Mesendoderm (in vitro differentiated cells): ENCODE measurements at places on chromosomes 4 and X.

DNA sequence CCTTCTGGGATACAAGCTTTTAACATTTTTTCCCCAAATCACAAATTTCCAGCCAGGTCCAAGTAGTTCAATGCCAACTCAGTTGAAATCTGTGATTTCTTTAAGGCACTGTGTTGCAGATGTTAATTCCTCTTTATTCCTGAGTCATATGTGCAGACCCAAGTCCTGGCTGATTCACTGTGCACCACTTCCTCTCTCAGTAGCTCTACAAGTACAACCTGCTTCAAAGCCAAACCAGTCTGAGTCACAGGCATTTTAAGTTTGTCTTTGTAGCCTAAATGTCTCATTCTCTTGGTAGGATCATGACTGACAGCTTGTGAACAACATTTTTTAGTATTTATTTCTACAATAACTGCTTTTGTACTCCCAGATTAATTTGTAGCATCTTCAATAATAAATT lies 165.6 kb upstream of the S100G start:
- DNase-seq, result no peak

DNA sequence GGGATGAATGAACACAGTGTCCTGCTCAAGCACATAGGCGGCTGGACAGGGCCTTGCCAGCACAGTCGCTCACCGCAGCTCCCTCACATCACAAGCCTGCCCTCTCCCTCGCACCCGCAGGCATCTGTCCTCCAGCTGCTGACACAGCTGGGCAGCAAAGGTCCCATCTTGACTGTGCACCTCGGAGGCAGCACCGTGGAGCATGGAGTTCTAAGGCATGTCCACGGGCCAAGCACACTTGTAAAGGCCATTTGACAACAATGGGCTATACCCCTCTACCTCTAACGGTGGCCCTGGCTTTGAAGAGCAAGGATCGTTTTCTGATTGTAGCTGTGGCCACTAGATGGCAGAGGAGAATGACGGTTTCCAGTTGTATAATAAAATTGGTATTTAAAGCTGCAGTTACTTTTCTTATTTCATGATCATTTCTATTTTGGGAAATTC lies 53.8 kb downstream of the APLN start:
- DNase-seq, result peak; percentile 33

GRCh38 chr4:64781737-64782326 lies 372.6 kb upstream of the TECRL start:
- DNase-seq, result peak; percentile 34

DNA sequence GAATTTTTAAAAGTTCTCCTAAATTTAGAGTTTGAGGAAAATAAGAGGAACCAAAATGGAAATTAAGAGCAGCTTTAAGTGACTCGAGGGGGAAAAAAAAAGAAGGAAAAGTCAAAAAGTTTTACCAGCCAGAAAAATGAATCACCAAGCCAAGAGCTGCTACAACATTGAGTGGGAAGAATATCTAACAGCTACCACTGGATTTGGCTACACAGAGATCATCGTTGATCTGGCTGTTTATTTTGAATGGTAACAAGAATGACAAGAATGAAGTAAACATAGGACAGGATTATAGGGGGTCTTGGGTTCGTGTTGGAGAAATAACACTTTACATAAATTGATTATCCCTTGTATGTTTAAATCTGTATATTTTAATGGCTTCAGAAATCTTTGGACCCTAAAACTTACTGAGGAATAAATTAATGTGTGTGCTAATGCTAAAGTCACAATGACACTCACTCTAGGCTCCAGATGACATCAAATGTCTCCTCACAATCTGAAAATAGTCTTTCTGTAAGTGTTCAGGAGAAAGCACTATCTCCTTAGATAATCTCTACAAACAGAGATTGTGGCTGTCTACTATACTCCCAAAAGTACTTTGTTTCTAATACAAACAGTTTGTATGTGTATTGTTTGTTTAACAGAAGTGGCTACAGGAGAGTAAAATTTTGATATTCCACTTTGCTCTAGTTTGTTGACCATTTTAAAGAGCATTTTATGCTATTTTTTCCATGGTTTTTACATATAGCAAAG lies 3.1 kb upstream of the CSN3 start:
- no peak for DNase-seq

GRCh38 chrX:81390237-81390636 lies 188.3 kb downstream of the SH3BGRL start:
- peak; percentile 11 for DNase-seq

DNA sequence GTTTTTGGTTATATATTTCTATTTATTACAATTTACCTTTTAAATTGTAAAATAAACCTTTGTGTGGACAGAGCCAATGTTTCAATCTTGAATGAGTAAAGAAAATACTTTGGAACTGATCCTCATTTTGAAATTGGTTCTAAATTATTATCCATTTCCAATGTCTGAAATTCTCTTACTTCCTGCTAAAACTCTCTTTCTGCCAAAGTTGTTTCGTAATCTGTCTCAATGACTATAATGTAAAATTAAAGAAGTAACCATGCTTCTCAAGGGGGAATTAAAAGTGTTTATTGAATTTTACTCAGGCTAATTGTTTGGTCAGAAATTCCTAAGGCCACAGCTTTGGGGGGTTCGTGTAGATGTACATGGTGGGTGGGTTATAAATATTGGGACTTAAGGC lies 34.8 kb downstream of the YIPF6 start:
- DNase-seq, result no peak

DNA sequence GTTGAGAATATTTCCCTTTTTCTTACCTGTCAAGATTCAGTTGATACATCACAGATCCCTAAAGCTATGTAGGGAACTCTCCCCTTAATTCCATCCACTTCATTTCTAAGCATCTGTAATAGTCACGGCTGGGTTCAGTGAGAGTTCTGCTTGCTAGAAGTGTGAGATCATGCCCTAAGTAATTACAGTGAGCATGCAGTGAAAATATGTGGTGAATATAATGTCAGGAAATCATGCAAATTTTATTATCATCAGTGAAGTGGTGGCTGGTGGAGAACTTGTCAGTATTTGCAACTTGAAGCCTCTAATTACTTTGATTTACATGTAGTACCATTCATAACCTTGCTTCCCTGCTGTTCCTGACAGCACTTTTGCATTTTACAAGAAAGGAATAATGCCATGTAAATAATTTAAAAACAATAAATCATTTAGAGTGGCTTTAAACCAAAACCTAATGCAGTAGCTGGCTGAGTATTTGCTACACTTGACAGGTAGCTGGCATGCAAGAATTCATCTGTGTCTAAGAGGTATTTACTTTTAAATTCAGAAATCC lies 28.3 kb upstream of the CFAP299 start:
- DNase-seq, result peak; percentile 27

DNA sequence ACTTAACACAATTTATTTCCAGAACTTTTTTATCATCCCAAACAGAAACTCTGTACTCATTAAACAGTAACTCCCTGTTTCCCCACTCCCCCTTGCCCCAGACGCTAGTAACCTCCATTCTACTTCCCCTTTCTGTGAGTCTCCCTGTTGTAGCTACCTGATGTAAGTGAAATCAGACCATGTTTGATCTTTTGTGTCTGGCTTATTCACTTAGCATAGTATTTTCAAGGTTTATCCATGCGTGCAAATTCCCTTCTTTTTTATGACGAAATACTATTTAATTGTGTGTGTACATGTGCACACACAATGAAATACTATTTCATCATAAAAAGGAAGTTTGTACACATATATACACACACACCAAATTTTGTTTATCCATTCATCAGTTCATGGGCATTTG lies 5.2 kb downstream of the PKD2 start:
- DNase-seq, result no peak

DNA sequence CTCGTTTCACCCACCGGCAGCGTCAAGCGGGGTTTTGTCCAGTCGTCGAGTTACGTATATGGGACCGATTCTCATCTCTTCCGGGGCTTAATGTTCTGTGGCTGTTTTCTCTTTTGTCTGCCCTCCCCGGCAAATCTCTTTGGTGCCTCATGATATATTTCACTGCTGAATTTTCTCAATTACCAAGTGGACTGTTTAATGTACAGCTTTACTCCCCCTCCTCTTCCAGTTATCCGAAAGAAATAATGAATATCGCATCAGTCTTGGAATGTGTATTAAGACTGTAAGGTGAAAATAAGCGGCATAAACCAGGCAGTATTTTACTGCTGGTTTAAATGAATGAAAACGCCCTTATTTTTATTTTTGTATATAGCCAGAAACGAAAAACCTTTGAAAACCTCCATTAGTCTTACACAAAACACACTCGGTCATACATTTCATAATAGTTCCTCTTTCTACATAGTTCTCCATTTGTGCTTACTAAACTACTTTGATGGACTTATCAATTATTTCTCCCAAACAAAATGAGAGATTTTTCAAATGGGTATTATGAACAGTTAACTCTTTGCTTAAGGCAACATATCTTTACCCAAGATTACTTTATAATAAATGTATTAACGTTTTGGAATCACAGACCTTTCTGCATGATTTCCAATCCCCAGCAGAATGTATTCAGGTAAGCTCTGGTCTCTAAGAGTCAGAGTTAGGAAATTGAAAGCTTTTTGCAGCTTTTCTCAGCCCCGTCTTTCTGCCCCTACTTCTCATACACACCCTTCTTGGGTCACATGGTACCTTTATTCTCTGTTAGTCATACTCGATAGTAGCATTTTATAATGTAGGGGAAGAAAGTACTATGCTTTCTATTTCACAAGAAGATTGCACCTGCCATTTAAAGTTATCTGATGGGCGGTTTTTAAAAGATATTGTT lies 979 bp downstream of the RP2 start:
- no peak for DNase-seq

DNA sequence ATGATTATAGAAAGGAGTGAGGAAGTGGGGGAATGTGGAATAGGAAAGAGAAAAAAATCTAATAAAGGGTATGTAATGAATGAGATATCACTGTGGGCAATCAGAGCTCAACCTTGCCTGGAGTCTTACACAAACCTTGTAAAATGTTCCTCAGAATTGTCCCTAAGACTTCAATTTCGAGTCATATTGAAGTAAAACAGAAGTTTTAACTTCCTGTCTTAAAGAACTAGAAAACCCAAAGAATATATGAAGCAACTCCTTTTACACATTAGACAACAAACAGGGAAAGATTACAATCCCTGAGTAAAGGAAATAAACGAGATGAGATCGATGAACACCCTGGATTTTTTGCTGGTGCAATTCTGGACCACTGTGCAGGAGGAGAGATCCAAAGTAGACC lies 18.0 kb downstream of the CXCL2 start:
- no peak for DNase-seq

- peak; percentile 14 for DNase-seq
These were observed 92.5 kb downstream of the GASK1B start for GRCh38 chr4:158080354-158080753.

GRCh38 chrX:13607331-13607995 lies 38.1 kb downstream of the EGFL6 start:
- DNase-seq, result no peak

DNA sequence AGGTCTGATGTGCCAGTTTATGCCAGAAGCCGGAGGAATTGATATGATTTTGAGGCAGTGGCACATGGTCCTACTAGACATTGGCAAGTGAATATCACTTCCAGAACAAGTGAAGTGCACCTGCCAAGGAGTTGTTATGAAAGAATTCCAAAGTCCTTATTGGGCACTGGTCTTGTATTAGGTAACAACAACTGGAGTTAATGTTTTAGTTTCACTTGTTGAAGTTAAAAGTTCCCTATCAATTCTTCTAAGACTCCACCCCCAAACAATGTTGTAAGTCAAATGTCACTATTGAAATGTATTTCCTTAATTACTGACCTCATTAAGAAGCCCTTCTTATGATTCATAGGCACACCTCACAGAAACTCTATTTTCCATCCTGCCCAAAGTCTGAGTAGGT lies 3.1 kb downstream of the TET2 start:
- DNase-seq, result no peak

DNA sequence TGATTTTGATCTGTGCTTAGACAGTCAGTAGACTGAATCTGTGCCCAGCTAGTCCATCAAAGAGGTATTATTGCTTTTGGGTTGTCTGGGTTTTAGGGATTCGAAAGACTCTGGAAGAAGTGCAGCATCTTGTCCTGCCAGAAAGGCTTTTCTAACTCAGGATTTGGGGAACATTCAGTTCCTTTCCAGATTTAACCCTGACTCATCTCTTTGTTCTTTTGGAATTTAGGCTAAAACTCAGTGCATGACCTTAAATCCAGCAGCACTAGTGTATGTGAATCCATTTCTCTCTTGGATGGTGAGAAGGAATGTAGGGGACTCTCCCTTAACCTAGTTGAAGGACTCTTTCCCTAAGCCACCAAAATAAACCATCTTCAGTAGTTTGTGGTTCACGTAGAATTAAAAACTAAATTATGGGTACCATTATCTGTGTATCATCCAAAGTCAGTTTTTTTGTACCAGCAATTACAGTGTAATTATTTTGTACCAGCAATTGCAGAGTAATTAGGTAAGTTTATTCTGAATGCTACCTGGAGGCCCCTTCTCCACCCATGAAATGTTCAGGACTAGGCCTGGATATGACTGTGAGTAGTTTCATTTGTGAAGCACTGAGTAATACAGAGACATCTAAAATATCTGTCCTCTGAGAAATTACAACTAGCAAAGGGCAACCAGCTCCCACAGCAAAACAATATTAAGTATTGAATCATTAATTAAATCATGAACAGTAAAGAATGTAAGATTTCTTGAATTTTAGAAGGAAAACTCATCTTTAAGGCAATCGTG lies 384.0 kb downstream of the TMA16 start:
- no peak for DNase-seq

DNA sequence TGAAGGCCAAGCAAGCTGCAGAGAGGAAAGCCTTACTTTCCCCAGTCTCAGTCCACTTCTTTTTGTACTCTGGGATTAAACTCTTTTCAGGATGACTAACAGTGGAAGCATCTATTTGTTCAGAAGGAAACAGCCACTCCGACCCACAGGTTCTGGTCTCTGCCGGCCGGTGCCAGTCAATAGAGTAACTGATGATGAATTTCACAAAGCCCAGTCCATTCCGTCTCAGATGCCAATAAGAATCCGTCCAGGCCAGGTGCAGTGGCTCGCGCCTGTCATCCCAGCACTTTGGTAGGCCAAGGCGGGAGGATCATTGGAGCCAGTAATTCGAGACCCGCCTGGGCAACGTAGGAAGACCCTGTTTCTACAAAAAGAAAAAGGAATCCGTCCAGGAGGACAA lies 58.5 kb upstream of the HELT start:
- no peak for DNase-seq

GRCh38 chr4:112633477-112634235 lies 3.1 kb downstream of the ZGRF1 start:
- DNase-seq, result peak; percentile 56

- no peak for DNase-seq
These were observed 160.9 kb upstream of the MAD2L1 start for GRCh38 chr4:120227554-120227953.

DNA sequence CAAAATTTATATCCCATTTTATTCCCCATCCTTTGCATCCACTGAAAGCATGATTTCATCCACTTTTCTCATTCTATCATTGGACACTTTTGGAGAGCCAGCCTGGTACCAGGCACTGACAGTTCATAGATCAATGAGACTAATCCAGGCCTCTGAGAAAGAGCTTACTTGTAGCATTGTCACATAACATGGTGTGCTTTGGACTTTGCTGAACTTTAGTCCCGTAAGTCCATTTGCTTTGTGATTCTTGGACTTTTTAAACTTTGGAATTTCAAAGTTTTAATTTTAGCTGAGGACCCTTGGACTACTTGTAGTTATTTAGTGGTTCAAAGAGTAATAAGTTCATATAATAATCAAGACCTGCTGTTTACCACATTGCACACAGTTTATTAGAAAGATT lies 11.5 kb downstream of the LIAS start:
- DNase-seq, result no peak
